Activated T-cell treated with anti-CD3 and anti-CD28 coated beads for 4 hours (primary cell): ENCODE measurements at places on chromosomes 16 and 17.

DNA sequence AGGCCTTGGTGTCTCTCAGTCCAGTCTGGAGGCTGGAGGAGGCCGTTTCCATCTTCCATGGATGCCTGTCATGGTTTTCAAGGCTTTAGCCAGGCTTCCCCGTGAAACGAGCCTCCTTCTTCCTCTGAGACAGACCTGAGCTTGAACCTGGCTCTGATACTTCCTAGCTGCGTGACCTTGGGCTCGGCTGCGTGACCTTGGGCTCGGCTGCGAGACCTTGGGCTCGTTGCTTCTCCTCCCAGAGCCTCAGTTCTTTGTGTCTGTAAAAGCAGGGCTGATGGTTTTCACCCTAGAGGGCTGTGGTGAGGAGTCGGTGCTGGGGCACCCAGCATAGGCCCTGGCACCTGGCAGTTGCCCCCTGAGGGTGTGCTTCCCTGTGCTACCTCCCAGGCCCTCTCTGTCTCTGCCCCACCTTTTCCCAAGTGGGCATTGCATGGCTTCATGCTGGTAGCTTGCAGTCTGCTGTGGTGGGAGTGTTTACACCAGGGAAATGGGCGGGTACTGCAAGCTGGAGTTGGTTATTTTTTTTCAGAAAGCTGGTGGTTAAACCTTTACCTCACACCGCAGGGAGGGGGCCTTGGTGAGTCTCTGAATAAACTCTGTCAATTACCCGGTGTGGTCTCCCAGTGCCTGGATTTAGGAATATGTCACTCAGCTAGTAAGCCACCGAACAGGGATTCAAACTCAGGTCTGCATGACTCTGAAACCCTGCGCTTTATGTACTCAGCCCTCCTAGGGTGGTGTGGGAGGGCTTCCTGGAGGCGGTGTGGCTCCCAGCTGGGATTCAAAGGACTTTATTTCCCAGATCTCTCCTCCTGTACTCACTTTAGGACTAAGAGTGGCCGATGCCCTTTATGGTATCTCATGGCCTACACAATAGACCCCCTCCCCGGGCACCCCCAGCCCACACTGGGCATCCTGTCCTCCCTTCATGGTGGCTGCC lies 129.0 kb upstream of the CIBAR2 start:
- DNase-seq = no peak

DNA sequence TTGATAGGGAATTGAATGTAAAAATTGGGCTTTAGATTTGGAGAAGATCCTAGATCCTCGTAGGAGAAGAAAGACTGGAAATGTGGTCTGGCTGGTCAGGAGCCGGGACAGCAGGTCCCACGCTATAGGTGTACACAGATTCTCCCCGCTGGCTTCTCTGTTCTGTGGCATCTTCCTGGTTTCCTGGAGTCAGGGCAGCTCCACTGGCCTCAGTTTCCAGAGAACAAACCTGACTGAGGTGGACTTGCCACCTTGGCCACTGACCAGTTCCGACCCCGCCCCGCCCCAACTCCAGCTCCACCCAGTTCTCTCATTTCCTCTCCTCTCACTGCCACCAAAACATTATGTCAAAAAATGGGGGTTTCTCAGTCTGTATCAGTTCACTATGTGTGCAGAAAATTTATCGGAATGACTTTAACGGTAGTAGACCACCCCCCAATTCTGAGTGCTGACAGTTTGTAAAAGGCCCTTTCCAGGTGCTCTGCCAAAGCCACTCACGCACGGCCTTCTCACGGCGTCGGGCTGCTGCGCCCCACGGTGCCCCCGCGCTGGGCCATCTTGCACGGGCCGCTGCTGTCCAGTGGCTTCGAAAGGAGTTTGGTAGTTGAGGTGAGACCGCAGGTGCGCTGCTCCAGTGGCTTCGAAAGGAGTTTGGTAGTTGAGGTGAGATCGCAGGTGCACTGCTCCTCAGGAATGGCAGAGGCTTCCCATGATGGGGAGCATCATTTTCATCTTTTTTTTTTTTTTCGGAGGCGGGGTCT lies 161.4 kb upstream of the CHMP6 start:
- DNase-seq = no peak

DNA sequence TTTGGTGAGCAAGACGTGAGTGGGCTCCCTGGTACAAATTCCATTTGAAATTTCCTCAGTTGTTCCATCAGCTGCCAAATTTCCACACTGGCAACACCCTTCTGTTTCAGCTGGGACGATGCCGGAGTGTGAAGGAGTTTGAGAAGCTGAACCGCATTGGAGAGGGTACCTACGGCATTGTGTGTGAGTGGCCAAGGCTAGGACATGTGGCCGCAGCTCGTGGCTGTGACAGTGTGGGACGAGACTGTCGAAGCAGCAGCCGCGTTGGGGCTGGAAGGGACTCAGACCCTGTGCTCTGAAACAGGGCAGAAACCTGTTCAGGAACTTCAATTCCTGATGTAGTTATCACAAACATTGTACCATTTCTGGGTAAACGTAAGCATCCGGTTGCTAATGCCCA lies 2.7 kb downstream of the CDK10 start:
- DNase-seq = no peak

GRCh38 chr16:81310045-81310644 lies 4.6 kb upstream of the GAN start:
- DNase-seq = no peak

DNA sequence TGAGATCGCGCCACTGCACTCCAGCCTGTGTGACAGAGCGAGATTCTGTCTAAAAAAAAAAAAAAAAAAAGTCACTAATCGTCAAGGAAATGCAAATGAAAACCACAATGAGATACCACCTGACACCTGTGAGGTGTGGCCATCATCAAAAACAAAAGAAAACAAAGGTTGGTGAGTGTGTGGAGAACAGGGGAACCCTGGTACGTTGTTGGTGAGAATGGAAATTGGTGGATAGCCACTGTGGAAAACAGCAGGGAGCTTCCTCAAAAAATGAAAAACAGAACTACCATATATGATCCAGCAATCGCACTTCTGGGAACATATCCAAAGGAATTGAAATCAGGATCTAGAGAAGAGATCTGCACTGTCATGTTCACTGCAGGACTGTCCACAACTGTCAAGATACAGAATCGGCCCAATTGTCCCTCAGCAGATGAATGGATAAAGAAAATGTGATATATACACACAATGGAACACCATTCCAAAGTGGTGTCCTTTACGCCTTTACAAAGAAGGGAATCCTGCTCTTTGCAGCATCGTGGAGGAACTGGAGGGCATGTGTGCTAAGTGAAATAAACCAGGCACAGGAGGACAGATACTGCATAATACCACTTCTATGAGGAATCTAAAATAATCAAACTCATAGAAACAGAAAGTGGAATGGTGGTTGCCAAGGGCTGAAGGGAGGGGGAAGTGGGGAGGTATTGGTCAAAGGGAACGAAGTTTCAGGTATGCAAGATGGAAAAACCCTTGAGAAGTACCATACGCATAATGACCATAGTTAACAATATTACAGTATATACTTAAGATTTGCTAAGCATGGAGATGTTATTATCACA lies 63.5 kb upstream of the PLCG2 start:
- DNase-seq = no peak

GRCh38 chr17:33225509-33225908 lies 67.6 kb downstream of the ASIC2 start:
- no peak for DNase-seq

DNA sequence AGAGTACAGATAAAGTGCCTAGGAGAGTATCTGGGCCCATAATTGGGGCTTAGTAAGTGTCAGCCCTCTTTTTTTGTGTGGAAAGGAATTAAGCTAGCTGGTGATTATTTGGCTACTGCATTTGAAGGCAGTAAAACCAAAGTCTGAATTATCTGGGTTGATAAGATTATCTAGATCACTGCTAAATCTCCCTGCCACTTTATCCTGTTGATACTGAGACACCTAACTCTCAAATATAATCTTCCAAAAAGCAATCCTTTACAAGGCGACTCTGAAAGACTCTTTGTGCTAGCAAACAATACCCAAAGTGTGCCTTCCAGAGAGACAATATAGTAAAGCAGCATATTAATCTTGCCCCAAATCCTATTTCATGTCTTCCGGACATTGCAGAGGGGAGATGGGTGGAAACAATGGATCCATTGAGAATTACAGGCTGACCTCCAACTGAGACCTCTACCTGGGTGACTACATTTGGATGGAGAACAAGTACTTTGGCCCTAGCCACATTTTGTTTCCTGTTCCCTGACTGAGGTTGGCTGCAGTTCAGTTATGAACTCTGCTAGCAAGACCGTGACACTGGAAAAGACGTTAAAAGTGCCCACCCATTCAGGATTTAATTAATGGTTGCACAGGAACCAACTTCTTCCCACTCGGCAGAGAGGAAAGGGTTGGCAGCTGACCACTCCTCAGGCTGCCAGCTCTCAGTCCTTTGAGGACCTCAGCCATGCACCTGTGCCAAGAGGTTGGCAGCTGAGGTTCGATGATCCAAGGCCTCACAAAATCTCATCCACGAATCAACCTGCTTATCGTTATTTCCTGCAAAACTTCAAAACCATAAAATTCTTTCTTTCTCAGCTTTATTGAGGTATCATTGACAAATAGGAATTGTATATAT lies 72.6 kb downstream of the SYCE1L start:
- DNase-seq = no peak

- DNase-seq = no peak
Observed at GRCh38 chr17:61335105-61335844, 64.4 kb upstream of the TBX2 start.

DNA sequence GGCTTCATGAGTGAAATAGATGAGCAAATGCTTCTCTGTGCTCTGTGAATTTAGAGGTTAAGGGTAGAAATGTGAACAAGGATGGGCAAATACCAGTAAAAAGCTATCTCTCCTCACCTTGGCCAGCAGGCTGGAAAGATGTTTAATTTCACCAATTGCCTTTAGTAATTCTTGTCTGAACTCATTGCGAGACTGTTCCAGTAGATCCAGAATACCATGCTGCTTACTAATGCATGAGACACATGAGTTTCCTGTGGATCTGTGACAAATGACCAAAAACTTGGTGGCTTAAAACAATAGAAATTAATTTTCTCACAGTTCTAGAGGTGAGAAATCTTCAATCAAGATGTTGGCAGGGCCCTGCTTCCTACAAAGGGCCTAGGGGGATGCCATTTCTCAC lies 9.3 kb upstream of the ZNF624 start:
- DNase-seq = no peak

DNA sequence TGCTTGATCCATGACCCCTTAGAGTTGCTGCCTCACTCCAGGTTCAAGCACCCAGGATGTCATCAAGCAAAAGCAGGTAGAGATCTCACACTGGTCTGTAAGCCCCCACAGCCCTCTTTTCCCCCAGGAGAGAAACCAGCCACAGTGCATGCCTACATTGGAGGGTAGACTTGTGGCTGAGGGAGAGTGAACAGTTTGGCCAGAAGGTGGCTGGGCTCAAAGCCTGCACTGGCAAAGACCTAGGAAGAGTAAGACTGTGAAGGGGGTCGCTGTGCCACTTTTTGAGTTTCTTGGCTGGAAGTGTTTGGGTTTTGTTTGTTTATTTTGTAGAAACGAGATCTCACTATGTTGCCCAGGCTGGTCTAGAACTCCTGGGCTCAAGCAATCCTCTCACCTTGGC lies 28.5 kb downstream of the HOXB1 start:
- DNase-seq = no peak

GRCh38 chr16:82846806-82847205 lies 220.0 kb downstream of the CDH13 start:
- DNase-seq = no peak

DNA sequence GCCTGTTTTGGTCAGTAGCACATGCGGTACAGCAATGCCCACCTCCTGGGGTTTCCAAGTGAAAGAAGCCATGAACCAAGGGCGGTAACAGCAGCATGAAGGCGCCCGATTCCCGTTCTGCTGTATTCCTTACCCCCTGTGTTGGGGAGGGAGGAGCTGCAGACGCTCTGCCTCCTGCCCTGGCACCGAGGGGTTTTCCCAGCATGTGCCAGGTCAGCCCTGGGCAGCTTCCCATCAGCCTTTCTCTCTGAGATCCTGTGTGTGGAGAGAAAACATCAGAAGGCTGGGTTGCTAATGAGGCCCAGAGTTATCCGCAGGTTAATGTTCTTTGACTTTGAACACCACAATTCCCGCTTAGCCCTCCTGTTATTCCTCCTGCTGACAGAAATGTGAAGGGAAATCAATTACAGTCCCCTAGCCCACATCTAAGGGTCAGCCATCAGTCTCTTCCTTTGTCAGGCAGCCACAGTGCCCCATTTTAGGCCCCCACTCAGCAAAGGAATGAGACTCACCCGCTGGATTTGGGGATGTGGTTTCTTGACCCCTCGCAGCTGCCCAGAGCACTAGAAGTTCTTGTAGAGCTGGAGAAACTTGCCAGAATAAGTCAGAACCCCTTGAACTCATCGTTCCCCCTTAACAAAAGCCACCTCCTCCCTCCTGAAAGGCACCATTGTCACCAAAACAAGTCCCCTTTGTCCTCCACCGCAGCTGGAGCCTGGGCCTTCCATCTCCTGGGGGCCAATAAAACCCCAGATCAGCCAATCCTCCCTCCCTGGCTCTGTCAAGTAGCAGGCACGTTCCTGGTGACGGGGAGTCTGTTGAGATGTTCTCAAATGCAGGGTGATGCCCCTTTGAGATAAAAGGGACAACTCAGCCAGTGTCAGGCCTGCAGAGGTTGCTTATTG lies 168.5 kb downstream of the KATNIP start:
- DNase-seq = no peak

GRCh38 chr16:50501986-50502615 lies 46.1 kb upstream of the NKD1 start:
- no peak for DNase-seq

- no peak for DNase-seq
Observed at GRCh38 chr16:49599281-49599680, 225.7 kb downstream of the C16orf78 start.

DNA sequence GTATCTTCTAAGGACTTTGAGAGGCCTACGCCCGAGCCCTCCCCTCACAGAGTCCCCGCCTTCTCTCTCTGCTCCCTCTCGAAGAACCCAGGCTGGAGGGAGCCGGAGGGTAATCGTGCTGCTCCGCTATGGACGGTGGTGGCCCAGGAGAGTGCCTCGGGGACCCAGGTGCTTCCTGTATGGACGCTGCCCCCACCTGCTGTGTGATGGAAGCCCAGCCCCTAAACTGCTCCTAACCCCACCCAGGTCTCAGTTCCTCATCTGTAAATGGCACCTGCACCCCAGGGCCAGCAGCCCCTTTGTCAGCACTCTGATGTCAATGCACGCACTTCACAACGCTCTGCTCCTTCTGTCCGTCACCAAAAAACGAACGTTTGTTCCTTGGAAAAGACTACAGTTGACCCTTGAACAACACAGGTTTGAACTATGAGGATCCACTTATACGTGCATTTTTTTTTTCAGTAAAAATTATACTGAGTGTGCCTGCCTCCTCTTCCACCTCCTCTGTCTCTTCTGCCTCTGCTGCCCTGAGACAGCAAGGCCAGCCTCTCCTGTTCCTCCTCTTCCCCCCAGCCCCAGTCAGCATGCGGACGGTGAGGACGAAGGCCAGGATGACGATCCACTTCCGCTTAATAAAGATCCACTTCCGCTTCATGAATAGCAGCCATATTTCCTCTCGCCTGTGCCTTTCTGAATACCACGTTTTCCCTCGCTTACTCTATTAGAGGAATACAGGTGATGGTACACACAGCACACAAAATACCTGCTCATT lies 118.3 kb downstream of the BANP start:
- DNase-seq = no peak
